Inflammatory macrophage (primary cell): ENCODE measurements at places on chromosomes 3 and 15.

DNA sequence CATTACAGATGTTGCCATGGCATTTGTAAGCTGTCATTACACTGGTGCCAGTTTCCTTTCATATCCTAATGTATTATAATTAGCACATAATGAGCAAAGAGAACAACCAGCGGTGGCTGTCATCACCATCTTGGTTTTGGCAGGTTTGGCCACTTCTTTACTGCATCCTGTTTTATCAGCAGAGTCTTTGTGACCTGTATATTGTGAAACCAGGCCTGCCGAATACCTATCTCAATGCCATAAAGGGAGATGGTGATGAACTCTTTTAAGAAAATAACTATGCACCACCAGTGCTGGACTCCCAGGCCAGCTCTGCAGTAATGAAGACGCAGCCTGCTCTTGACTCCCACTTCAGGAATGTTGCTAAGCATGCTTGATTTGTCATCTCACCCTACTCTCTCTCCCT, 458.1 kb upstream of the NR2F2 start:
- no peak for DNase-seq

GRCh38 chr3:53085476-53085875, 39.6 kb upstream of the SFMBT1 start:
- DNase-seq = no peak

DNA sequence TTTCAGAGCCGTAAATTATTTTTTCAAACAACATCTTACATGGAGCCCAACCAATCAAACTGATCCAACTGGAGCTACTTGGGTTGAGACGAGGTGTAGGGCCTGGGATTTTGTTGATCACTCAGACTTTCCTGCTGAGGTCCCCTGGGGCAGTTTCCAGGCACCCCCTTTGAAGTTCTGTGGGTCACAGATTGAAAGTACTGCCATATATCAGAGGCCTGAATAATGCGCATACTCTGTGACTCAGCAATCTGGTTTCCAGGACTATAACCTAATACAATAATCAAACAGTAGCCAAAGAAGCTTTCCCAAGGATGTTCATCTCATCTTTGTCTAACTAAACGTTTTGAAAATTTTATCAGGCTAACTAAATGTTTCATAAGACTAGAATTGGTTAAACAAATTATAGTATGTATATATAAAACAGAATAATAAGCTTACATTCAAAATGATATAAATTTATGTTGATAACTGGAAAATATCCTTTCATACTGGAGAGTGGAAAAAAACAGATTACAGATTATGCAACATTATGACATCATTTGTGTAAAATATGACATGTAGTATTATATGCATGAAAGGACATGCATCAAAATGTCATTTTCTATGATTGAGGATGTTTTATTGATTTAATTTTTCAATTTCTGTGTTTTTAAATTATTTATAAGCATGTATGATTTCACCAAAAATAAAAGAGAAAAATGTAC, 617.1 kb downstream of the NTRK3 start:
- DNase-seq = no peak

GRCh38 chr3:109195815-109196214, 59.3 kb downstream of the C3orf85 start:
- no peak for DNase-seq

GRCh38 chr3:187735837-187736236, 9.4 kb downstream of the BCL6 start:
- DNase-seq = peak; percentile 85

GRCh38 chr15:95975212-95975611, 355.3 kb upstream of the NR2F2 start:
- DNase-seq = no peak

GRCh38 chr3:13901935-13902584, 22.2 kb upstream of the WNT7A start:
- no peak for DNase-seq

DNA sequence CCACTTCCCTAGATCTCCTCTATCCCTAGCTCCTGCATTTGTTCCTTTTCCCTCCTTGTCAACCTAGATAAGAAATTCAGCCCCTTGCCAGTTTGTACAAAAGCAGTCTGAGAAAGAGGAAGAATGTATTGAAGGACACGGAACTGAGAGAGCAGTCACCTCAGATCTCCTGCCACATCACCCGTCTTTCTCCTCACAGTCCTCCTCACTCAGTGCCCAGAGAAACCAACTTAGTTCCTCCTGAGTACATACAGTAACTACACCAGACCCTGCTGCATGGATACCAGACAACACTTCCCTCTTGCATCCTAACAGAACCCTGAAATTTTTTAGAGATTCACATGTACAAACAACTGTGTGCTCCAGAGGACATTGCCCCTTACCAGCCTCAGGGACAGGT, 563.6 kb upstream of the ADAMTS9 start:
- no peak for DNase-seq
